ENCODE measurements at places on chromosomes 2 and 18. TPM values are rescaled to one million over a fixed set of nuclear protein-coding genes. Genes with fewer than 3 reads are reported as not detected.
A peak's percentile ranks its signal among the peaks of the same experiment; 100 is the strongest.

DNA sequence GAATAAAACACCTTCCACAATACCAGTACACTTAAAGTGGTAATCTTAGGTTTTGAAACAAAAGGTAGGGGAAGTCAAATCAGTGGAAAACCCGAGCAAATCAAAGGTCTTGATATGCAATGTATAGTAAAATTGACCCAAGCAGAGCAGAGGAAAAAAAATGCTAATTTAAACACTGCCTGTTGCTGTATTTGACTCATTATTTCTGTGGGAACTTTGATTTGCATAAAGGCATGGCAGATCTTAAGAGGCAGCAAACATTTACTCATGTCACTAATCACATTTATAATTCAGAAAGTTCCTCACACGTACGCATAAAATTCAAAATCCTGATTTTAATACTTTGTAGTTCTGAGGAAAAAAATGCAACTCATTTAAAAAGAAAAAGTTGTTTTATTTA lies 64.4 kb downstream of the IKZF2 start:
- DNase-seq = no peak

DNA sequence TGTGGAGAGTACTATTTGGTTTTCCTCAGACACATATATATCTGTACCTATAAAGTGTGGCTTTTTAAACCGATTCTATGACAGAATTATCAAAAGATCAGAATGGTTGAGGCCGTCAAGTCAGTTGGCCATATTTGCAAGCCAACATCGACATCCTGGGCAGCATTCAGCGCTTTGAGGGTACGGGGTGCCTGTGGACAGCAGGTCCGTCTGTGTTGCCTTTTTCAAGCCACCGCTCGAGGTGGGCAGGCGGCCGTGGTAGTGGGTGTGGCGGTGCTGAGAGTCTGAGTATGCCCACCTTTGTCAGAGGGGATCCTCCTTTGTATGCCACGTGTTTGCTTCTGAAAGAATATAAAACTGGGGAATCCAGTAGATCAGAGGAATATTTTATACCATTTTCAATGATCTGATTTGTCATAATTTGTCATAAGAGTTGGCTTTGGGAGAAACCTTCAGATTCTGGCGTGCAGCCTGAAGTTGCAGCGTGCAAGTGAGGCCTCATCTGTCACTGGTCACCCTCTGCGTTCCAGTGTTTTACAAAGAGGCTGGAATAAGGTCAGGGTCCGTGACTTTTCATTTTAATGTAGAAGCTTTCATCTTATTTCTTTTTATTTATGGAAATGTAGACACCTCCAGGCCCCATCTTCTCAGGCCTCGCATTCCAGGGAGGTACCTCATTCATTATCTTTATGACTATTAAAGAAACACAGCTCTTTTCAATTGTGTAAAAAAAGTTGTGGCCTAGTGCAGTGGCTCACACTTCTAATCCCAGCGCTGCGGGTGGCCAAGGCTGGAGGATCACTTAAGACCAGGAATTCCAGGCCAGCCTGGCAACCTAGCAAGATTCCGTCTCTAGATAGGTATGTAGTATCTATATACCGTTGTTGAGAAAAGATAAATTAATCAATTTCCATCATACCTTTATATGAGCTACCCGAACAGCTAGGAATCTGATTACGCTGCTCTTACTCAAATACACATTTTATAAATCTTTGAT lies 37.8 kb upstream of the RBM44 start:
- DNase-seq = no peak

- DNase-seq = peak; percentile 73
Measured at GRCh38 chr2:163733301-163733938, 2.4 kb downstream of the FIGN start.

- DNase-seq = no peak
Measured at GRCh38 chr18:48031641-48032040, 101.2 kb upstream of the SMAD2 start.

GRCh38 chr18:6747646-6748045 lies 18.1 kb downstream of the ARHGAP28 start:
- DNase-seq = no peak

DNA sequence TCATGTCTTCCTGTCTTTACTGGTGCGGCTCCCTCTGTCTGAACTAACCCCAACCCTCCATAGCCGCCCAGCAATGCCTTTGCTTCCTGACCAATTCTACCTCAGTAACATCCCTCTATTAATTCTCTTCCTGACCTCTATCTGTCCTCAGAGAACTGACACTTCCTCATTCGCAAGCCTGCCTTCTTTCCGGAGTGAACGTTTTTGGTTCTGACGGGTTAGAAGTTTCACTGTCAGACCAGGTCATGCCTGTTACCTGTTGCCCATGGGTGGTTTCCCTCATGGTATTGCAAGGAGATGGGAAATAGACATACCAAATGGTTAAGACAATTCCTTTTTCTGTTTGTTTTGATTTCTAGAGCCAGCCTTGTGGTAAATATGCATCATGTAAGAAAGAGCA lies 453.4 kb upstream of the SLC14A2 start:
- no peak for DNase-seq

DNA sequence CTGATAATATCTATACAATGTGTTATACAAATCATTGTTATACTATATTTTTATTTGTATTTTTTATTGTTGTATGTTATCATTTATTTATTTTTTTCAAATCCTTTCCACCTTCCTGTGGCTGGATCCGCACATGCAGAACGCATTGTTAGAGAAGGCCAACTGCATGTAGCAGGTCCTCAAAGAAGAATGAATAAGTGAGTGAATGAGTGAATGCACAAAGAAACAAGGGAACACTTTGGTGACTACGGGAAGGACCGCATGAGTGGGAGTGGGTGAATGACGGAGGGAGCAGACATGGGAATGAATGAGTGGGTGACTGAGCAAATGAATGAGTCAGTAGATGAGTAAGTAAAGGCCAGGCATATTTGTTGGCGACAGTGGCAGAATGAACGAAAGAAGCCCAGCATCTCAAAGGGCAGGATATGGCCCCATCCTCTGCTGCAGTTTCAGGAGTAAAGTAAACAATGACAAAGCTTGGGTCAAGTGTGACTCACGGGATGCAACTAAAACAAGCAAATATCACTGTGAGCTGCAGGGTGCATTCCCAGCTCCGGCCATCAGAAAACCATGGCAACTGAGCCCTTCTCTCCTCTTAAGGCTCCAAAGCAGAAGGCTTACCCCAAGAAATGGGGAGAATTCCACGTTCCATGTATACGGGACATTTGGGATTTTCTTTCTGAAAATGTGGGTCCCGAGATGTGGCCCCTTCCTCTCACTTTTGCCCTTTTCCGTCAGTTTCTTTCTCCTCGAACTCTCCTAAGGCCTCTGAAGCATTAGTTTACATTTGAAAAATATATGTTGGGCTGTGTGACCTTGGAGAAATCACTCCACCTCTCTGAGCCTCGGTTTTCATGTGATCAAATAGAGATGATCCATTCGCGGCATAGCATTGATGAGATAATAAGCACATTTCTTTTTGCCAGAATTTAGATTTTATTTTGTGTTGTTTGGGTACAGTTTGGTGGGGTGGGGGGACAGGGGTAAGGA lies 24.5 kb downstream of the KCNF1 start:
- peak; percentile 74 for DNase-seq

DNA sequence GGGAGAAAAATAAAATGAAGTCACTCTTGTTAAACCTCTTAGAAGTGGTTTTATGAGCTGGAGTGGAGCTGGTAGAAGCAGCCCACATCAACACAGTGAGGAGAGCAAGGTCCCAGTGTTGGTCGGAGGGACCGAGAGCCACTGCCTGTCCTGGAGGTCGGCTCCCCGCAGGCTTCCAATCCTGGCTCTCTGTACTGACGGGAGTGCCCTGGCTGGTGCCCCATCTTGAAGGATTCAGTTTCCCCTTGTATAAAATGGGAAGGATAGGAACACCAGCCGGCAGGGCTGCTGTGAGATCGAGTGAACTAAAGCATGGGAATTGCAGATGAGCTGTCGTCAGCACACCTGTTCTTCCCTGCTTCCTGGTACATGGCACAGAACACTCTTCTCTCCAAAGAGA lies 104.3 kb upstream of the ID2 start:
- DNase-seq = no peak

DNA sequence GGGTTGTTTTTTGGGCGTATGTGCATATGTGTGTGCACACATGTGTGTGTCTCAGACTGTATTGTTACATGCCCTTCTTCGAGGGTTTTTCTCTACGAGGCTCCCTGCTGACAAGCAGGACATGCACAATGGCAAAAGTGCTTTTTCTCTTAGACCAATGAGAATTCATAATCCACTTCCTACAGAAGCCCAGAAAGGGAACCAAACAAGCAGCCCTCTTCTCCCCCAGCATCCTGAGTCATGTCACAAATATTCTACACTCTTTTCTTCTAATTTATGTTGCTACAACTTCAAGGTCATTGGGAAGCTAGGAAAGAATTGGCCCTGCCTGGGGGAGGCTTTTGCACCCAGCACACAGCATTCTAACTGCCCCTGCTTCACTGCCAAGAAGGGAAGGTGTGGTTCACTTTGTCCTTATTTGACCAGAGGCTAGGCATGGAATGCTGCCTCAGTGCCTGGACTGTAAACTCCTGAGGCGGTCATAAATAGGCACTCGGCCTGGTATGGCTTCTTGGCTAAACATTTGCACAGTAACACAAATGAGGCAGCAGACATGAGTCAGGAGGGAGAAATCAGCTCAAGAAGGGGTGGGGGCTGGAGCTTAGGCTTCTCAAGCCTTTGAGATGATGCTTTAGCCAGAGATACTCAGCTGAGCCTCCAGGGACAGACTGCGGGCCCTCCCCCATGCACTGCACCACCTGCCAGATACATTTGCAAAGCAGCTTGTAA lies 92.7 kb upstream of the KLF7 start:
- no peak for DNase-seq

DNA sequence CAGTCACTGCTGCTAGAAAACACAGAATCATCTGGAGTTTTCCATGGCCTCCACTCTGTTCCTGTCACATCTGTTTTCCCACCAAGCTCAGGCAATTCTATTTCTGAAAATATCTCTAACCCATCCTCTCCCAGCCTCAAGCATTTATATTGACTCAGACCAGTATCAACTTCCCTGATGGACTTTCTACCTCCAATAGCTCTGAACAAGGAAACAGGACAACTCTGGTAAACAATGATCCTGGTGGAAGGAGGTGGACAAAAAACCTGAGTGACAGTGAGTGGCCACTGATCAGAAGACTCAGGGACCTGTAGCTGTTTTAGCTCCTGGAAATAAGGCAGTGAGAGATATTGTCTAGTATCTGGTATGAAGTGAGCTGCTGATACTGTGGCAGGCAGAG lies 23.4 kb downstream of the BMP10 start:
- no peak for DNase-seq

DNA sequence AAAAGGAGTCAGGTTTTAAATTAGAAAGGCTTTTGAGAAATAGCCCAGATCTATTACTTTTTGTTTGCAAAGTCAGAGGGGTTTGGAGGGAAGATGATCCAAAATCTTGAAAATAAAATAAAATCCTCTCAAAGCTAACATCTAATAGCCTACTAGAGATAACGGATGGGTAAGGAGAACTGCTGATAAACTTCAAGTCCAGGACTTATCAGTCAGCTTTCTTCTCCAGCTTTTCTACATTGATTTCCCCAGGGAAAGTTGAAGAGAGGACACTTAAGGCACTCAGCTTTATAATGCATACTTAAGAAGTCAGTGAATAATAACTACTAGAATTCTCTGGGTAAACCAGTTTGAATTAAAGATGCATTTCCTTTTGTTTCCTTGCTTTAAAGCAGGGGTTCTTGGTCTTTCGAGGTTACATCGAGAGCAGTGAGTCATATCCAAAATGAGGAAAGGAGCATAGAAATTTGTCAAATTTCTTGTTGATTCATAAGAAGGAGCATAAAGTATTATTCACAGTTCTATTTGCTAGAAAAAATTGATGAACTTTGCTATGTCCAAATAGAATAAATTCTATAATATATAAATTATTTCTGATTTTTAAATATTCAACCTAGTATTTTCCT lies 43.2 kb upstream of the ITPRID2 start:
- no peak for DNase-seq

Gene LRP2
- 39.5 TPM for total RNA-seq

Gene RNPEPL1
- total RNA-seq = 94.8 TPM

Gene EVX2
- not detected for total RNA-seq

Gene HAAO
- 12.5 TPM for total RNA-seq

Gene ERICH2
- total RNA-seq = 5.6 TPM

Gene PARD6G
- total RNA-seq = 4.4 TPM

Gene SLC39A10
- total RNA-seq = 28.4 TPM

All from lung (tissue), 17 donors.